ENCODE measurements at places on chromosomes 11 and 22. TPM values are rescaled to one million over a fixed set of nuclear protein-coding genes. Genes with fewer than 3 reads are reported as not detected.
A peak's percentile ranks its signal among the peaks of the same experiment; 100 is the strongest.

GRCh38 chr22:23289851-23290724 is 109.8 kb downstream of the BCR start:
- no peaks in the 10 kb centered on the region for H3K36me3 ChIP-seq
- H3K27me3 ChIP-seq, result no peaks in the 10 kb centered on the region
- H3K4me1 ChIP-seq, result peaks cover 8% of the 10 kb centered on the region

Gene SHANK3
- 2.9 TPM for total RNA-seq

DNA sequence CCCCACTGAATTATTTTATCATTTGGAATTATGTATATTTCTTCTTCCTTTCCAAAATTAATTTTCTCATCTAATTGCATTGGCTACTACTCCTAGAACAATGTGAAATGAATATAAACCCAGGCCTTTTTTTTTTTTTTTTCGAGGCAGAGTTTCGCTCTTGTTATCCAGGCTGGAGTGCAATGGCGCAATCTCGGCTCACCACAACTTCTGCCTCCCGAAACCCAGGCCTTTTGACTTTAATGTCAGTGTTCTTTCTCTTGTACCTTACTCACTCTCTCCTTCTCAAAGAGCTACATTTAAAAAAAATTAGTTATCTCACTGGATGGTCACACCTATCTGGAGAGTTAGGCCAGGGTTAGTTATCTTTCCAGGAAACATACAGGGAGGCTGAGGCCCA is 35.3 kb upstream of the LRRC32 start:
- no peak overlapping the region for H3K27ac ChIP-seq
- no peaks in the 10 kb centered on the region for H3K36me3 ChIP-seq
- H3K27me3 ChIP-seq, result no peaks in the 10 kb centered on the region
- DNase-seq, result no peak
- H3K4me3 ChIP-seq, result no peak overlapping the region

DNA sequence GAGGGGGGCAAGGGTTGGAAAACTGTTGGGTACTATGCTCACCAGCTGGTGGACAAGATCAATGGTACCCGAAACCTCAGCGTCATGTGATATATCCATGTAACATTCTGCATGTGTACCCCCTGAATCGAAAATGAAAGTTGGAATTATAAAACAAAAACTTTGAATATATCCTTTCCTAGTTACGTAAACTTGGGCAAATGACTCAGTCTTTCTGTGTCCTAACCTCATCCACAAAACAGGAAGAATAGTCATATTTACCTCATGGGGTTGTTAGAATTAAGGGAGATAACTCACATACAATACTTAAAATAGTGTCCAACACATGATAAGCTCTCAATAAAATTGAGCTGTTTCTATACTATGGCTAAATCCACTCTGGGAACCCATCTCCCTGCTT is 620.1 kb upstream of the KIRREL3 start:
- no peak overlapping the region for H3K27ac ChIP-seq
- no peaks in the 10 kb centered on the region for H3K27me3 ChIP-seq
- no peak overlapping the region for H3K4me3 ChIP-seq
- H3K36me3 ChIP-seq, result no peaks in the 10 kb centered on the region
- DNase-seq, result no peak
- peaks cover 6% of the 10 kb centered on the region for H3K4me1 ChIP-seq

DNA sequence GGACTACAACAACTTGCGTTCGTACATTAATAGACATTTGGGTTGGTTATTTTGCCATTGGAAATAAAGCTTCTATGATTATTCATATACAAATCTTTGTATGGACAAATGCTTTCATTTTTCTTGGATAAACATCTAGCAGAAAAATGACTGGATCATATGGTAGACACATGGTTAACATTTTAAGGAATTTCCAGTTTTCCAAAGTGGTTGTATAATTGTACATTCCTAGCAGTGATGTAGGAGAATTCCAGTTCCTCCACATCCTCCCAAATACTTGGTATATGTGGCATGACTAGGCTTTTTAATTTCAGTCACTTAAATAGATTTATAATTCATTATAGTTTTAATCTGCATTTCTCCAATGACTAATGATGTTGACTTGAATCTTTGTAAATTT is 246.2 kb upstream of the NCAM1 start:
- DNase-seq, result no peak
- H3K4me1 ChIP-seq, result no peaks in the 10 kb centered on the region
- H3K4me3 ChIP-seq, result no peak overlapping the region

Gene CCDC89
- total RNA-seq, result 0.83 TPM

DNA sequence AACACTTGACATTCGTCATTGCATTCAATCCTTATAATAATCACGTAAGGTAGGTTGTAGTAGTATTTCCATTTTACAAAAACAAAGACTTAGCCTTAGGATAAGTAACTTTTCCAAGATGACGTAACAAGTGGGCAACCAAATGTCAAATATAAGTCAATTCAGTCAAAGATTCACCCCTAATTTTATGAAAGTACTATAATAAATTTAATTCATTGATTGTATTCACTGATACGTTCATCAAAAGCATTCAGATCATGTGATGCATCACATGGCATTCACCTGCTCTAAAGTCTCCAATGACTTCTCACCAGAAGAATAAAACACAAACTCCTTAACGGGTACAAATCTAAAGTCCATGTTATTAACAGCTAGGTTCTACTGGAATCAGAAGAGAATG is 2.1 kb downstream of the KIF18A start:
- no peak overlapping the region for H3K4me3 ChIP-seq
- no peak overlapping the region for H3K27ac ChIP-seq
- H3K36me3 ChIP-seq, result no peaks in the 10 kb centered on the region
- no peak for DNase-seq

GRCh38 chr11:110356762-110357671 is 60.6 kb upstream of the RDX start:
- H3K27ac ChIP-seq, result peak overlapping the region; percentile 86
- no peaks in the 10 kb centered on the region for H3K36me3 ChIP-seq
- no peak overlapping the region for H3K4me3 ChIP-seq
- H3K4me1 ChIP-seq, result peaks cover 17% of the 10 kb centered on the region
- DNase-seq, result peak; percentile 52

DNA sequence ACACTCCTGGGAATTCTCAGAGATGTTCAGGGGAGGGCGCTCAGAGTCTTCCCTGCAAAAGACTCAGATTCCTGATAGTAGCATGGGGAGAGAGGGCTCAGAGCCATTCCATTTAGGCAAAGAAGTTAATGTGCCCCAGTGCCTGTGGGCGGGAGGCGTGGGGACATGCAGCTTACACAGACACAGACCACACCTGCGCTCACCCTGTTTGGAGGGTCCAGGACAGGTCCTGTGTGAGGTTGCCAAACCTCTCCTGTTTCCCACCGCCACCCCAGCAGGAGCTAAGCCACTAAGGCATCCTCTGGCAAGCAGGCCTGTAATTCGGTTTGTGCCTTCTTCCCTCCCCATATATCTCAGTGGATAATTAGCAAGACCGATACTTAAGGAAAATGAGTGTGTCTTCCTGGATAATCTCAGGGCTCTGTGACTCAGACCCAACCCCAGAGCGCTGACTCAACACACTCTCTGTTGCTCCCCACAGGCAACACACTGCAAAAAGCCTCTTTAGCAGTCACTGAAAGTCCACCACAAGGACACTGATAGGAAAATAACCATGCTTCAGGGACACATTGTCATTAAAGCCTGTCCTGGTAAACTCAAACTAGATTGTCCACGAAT is 118.9 kb upstream of the LMO1 start:
- H3K4me3 ChIP-seq, result no peak overlapping the region
- no peak overlapping the region for H3K27ac ChIP-seq
- H3K27me3 ChIP-seq, result no peaks in the 10 kb centered on the region
- H3K4me1 ChIP-seq, result no peaks in the 10 kb centered on the region
- H3K36me3 ChIP-seq, result no peaks in the 10 kb centered on the region

Gene KCNJ1
- not detected for total RNA-seq

GRCh38 chr11:69480547-69481392 is 693 bp upstream of the LINC01488 start:
- peak overlapping the region; percentile 99 for H3K27ac ChIP-seq
- H3K36me3 ChIP-seq, result no peaks in the 10 kb centered on the region
- H3K27me3 ChIP-seq, result no peaks in the 10 kb centered on the region
- H3K4me1 ChIP-seq, result peaks cover 13% of the 10 kb centered on the region

DNA sequence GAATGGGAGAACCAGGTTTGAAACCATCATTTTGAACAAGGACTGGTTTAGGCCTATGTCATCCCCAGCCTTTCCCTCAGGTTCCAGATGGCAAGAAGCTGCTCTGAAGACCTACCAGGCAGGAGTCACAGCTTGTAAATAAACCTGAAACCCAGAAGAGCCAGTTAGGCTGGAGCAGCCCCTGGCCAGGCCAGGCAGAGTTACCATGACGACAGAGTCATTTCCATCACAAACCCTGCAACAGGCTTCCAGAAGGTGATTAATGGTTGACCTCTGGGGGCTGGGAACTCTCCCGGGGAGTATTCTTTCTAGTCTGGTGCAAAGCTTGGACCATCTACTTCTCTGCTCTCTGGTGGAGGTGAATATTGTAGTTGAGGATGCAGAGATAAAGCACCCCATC is 164.1 kb upstream of the NCAM1 start:
- H3K4me1 ChIP-seq, result peaks cover 8% of the 10 kb centered on the region
- H3K27me3 ChIP-seq, result no peaks in the 10 kb centered on the region
- no peak overlapping the region for H3K4me3 ChIP-seq
- DNase-seq, result peak; percentile 27
- no peak overlapping the region for H3K27ac ChIP-seq

DNA sequence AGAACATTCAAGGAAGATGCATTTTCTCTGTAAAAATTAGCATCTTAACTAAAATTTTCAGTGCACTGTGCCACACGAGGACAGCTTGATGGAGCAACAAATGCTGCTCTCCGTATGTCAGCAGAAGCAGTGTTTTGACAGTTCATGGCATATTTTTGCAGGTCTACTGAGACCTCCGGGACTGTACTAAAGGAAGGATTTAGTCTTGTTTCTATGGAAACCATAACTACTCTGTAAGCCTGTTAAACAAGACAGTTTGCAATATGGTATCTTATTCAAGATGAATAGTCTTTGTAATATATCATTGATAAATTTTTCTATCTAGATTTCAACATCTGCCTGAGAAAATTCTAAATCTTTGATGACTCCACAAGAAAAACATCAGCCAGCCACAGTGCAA is 184.0 kb upstream of the GUCY1A2 start:
- no peak overlapping the region for H3K27ac ChIP-seq
- H3K36me3 ChIP-seq, result no peaks in the 10 kb centered on the region
- no peak overlapping the region for H3K4me3 ChIP-seq
- no peaks in the 10 kb centered on the region for H3K4me1 ChIP-seq

DNA sequence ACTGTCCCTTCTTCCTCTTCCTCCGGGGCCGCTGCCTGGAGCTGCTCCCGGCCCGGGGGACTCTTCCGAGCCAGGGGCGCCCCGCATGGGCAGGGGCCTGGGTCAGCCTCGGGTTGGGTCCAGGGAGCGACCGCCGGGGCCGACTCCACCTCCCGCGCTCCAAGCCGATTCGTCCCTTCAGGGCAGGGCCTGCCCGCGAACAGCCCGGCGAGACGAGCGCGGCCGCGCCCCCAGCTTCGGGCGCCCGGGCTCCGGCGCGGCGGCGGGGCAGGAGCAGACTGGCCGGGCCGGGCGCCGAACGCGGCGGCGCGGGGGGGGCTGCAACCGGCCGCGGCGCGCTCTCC is at the start of gene LARGE1:
Gene LARGE1 (minus strand): TSS at position 280 of the 344 bp plus-strand sequence.
- H3K27me3 ChIP-seq, result no peaks in the 10 kb centered on the region
- H3K27ac ChIP-seq, result peak within 1 kb of the TSS; percentile 80
- H3K4me1 ChIP-seq, result peaks cover 9% of the 10 kb centered on the region
- DNase-seq, result peak; percentile 76
- H3K36me3 ChIP-seq, result no peaks in the 10 kb centered on the region

DNA sequence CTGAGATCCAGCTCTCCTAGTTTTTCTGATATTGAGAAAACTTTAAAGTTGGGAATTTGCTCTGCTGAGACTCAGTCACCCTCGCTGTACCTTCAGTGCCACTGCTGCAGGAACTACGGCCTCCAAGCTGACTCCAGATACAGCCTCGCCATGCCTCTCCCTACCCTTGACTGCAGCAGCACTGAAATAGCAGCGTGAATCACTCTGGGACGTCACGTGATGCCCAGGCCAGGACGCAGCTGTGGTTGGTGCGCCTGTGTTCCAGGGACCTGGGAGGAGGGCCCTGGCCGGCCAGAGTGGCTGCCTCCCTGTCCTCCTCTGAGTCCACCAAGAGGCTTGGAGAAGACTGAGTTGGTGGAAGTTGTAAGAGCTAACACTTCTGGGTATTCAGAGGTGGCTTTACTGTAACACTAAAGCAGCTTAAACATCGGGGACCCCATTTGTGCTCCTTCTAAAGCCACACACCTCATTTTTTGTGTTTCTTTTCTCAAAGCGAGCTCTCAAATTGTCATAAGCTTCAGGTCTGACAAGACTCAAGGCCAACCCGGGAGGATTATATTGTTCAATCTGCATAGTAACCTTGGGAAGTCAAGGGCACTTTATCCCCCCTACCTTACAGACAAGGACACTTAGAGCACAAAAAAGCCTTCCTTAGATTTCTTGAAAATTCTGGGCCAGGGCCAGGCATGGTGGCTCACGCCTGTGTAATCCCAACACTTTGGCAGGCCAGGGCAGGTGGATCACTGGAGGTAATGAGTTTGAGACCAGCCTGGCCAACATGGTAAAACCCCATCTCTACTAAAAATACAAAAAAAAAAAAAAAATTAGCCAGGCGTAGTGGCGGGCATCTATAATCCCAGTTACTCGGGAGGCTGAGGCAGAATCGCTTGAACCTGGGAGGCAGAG is 4.2 kb upstream of the STIP1 start:
- peak overlapping the region; percentile 89 for H3K27ac ChIP-seq
- no peaks in the 10 kb centered on the region for H3K27me3 ChIP-seq
- no peak overlapping the region for H3K4me3 ChIP-seq
- DNase-seq, result peak; percentile 95
- no peaks in the 10 kb centered on the region for H3K36me3 ChIP-seq

Gene SAA2
- total RNA-seq, result 20.1 TPM

Gene MUC5AC
- total RNA-seq, result under 0.01 TPM

GRCh38 chr22:26474682-26475081 is 8.9 kb downstream of the HPS4 start:
- no peak overlapping the region for H3K4me3 ChIP-seq
- peaks cover 6% of the 10 kb centered on the region for H3K4me1 ChIP-seq
- no peak overlapping the region for H3K27ac ChIP-seq
- no peak for DNase-seq

Gene CRELD2
- total RNA-seq, result 79.7 TPM

DNA sequence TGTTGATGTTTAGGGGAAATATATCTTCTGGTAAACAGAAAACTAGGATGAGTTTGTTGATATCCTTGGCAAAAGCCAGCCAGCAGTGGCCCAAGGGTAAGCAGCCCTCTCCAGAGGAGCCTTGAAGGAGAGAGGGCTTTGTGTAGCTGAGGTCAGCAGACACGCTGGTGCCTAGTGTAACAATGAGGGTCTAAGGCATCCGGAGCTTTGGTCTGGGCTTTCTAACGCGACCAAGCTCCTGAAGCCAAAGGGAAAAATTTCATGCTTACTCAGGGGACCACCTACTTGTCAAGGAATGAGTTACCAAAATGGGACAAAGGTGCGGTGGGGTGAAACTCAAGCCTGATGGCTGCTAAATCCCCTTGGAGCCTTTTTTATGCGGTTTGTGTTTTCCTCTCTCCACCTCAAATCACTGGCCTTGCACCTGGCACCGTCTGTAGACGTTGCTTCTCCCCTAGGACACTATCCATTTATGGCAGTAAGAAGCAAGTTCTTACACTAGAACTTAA is 134.9 kb downstream of the DBX1 start:
- H3K36me3 ChIP-seq, result no peaks in the 10 kb centered on the region
- peaks cover 79% of the 10 kb centered on the region for H3K4me1 ChIP-seq
- no peak overlapping the region for H3K27ac ChIP-seq
- no peak overlapping the region for H3K4me3 ChIP-seq
- no peak for DNase-seq

- H3K4me1 ChIP-seq, result no peaks in the 10 kb centered on the region
- H3K4me3 ChIP-seq, result no peak overlapping the region
- DNase-seq, result no peak
- H3K36me3 ChIP-seq, result no peaks in the 10 kb centered on the region
- no peaks in the 10 kb centered on the region for H3K27me3 ChIP-seq
Observed at GRCh38 chr11:83956119-83956697, 670.0 kb upstream of the CCDC90B start.
